ENCODE measurements at places on chromosomes 1 and 21.

DNA sequence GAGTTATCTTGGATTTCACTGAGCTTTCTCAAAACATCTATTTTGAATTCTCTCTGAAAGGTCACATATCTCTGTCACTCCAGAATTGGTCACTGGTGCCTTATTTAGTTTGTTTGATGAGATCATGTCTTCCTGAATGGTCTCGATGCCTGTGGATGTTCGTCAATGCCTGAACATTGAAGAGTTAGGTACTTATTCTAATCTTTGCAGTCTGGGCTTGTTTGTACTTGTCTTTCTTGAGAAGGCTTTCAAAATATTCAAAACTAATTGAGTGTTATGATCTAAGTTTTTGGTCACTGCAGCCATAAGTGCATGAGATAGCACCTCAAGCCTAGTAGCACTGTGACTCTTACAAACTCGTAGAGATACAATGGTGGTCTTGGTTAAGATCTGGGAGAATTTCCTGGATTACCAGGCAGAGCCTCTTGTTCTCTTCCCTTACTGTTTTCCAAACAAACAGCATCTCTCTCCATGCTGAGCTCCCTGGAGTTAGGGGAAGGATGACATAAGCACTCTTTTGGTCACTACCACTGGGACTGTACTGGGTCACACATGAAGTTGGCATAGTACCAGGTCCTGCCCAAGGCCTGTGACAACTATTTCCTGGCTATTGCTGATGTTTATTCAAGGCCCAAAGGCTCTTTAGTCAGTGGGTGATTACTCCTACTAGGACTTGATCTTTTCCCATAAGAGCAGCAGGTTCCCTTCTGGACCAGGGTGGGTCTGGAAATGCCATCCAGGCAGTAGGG lies 25.6 kb downstream of the SLC22A15 start:
- peak; percentile 34 for DNase-seq

GRCh38 chr1:45282351-45282750 lies 44.3 kb upstream of the HPDL start:
- DNase-seq, result no peak

DNA sequence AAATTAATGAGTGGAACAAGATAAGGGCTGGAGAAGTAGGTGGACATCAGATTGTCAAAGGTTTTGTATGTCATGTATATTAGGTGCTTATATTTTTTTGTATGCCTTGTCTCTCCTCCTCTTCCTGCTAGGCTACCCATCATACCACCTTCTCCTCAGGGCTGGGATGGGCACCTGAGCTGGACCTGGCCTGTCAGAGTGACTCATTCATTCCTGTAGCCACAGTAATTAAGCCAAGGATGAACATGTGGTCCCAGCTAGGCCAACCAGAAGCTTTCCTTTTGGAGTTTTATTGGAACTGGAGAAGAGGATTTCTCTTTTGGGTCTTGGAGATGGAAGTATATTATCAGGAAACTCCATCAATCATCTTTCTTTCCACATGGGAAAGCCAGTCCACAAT lies 21.2 kb downstream of the PTGS2 start:
- no peak for DNase-seq

DNA sequence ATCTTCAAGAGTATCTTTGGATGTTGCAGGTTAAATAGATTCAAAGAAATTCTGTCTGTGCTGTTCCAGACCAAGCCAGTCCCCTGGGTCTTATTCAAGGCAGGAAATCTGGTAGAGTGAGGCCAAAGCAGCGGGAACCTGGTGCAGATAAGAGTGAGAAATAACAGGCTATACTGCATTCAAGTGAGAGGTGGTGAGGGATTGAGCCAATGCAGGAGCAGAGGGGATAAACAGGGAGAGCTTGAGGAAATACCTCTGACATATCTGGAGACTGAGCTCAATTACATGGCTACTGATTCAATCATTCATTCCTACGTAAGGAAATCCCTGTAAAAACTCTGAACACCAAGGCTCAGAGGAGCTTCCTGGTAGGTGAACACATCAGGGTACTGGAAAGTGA lies 17.2 kb upstream of the PSMA5 start:
- DNase-seq, result no peak

DNA sequence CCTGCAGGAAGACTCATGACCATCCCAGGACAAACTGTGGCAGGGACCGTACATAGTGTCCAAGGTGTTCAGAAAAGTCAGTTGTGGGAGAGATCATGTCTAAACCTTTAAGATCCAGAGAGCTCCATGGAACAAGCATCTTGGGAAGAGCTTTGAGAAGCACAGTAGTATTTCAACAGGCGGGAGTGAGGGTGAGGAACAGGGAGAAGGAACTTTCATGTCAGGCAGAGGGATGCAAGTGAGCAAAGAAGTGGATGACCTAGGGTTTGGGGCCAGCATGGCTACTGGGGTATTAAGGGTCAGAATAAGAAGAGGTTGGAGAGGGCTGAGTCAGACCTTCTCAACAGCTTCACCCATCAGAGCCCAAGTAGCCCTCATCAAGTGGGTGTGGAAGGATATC lies 147.9 kb upstream of the ETV3 start:
- no peak for DNase-seq

GRCh38 chr1:11531943-11532342 lies 53.0 kb downstream of the DISP3 start:
- DNase-seq, result no peak

- DNase-seq, result no peak
Observed at GRCh38 chr1:29963946-29964345, 727.6 kb downstream of the PTPRU start.

DNA sequence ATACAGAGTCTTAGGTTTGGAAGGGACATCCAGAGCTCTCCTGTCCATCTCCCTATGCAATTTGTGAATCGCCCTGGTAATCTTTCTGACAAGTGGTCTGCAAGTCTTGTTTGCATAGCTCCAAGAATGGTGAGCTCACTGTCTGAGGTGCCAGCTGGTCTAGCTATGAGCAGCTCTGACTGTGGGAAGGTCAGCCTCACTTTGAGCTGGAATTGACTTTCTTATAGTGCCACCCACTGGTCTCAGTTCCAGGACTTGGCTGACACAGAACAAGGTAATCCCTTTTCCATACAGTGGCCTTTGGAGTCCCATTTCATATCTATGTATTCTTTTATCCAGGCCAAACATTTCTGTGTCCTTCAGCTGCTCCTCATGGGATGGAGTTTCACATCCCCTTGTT lies 95.6 kb upstream of the C8B start:
- DNase-seq, result no peak

DNA sequence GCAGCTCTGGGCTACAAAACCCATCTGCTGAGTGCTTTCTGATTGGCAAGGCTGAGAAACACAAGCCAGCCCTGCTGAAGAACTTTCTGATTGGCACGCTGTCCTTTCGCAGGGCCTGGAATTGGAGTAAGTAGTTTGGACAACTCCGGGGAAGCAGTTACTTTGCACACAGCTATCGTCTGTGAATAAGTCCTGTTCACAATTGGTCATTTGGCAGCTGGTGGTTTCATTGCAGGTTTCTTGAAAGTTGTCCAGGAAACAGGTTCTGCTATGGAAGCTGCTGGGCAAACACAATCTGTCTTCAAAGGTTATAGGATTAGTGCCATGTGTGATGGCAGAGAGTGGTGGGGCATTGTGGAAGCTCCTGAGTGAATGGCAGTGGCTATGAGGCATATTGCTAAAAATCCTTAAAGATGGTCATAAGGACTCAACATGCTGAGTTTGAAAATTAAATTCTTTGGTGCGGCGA lies at the start of gene KRTAP27-1:
Gene KRTAP27-1, minus strand, starts transcription at position 419 of the 469 bp plus-strand sequence. Its CDS starts 26 bp downstream, at position 393.
- no peak for DNase-seq

GRCh38 chr1:197915862-197916499 lies 1.2 kb upstream of the LHX9 start:
- DNase-seq, result peak; percentile 65

DNA sequence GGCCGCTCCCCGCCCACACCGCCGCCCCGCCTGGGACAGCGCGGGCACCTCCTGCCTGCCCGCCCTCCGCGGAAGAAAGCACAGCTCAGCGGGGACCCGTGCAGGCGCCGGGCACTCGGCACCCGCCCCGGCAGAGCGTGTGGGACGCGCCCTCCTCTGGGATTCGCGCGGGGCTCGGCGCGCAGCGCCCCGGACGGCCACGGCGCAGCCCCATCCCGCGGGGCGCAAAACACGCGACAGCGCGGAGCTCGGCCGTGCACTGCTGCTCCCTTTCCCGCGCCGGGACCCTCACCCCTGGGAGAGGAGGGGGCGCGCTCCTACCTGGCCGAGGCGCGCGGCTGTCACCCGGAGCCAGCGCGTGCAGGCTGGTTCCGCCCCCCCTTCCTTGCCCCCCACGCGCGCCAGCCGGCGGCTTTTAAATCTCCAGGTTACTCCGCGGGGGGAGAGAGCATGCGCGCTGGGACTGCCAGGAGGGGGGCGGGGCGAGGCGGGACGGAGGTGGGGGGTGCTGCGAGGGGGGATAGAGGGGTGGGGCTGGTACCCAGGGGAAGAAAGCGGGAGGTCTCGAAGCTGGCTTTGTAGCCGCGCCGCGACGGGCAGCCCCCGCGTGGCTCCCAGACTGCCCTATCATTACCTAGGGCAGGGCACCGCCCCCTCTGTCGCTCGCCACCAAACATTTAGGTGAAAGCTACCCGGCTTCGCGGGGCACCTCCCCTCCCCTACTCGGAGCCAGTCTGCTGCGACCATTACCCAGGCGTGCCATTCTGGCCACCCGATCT lies at the start of gene SLC45A3:
Gene SLC45A3, minus strand, starts transcription at position 437 of the 779 bp plus-strand sequence. CDS start 15,853 bp downstream, outside the sequence.
- DNase-seq, result peak; percentile 52

GRCh38 chr1:145960468-145961108 lies 2.8 kb upstream of the LIX1L start:
- DNase-seq, result peak; percentile 71

- DNase-seq, result no peak
Observed at GRCh38 chr1:205981257-205981656, 21.9 kb downstream of the RAB7B start.

DNA sequence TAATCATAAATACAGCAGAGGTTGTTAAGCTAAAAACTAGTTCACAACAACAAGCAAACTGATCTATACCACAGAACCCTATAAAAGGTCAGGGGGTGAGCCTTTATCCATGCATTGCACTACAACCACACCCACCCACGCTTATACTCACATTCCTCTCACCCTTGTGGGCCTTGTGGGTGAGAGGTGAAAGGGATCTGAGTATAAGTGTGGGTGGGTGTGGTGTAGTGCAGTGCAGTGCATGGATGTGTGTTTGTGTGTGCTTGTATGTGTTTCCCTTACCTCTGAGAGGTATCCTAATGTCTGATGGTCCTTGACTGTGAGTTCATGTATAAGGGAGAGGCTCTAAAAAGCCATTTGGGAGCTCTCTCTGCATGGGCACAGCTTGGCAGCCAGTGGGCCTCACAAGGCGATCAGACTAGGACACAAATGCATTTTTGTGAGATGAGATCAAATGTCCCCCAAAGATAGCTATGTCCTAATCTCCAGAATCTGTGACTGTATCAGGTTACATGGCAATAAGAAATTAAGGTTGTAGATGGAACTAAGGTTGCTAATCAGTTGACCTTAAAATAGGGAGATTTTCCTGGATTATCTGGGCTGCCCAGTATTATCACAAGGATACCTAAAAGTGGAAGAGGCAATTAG lies 95.5 kb upstream of the DPT start:
- DNase-seq, result no peak

DNA sequence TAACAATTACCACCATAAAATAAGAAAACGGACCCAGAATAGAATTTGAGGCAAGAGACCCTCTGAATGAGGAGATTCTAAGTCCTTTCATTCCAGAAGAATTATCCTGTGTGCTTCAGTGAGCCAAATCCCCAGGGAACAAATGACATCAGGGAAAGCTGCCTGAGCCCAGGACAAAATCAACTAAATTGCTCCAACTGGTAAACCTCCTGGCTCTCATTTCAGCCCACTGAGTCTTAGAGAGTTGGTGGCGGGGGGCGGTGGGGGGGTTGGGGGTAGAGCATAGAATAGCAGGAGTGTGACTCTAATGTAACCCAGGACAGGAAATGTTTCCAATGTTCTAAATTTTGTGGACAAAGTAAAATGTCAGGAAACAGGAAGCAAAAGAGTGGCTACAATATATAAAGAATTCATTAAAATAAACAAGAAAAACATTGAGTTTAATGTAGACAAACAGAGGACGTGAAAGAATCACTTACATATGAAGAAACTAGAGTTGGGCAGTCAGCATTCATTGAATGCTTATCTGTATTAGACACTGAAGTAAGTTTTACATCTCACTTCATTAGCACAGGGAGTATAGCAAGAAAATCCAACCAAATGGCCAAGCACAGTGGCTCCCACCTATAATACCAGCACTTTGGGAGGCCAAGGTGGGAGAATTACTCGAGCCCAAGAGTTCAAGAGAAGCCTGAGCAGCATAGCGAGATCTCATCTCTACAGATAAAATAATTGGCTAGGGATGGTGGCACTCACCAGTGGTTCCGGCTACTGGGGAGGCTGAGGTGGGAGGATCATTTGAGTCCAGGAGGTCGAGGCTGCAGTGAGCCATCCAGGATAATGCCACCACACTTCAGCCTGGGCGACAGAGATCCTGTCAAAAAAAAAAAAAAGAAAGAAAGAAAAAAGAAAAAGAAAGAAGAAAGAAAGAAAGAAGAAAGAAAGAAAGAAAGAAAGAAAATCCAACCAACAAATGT lies 75.1 kb downstream of the DHRS3 start:
- DNase-seq, result no peak

DNA sequence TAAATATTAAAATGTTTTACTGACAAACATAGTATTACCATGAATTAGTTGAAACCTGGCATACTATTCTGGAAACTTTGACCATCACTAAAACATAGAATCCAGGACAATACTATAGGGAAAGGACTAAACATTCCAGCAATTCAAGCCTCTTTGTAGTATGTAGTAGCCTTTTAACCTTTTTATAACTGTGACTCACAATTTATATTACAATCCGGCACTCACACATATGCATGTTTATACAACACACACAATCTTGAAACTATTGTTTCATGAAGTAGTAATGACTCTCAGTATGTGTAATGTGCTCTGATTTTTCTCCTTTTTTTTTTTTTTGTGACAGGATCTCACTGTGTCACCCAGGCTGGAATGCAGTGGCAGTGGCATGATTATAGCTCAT lies 64.3 kb downstream of the ANKRD13C start:
- no peak for DNase-seq

- DNase-seq, result peak; percentile 16
Observed at GRCh38 chr1:39508857-39509305, 17.4 kb downstream of the BMP8A start.

GRCh38 chr1:183470961-183471742 lies 1.1 kb upstream of the SMG7 start:
- DNase-seq, result peak; percentile 86

DNA sequence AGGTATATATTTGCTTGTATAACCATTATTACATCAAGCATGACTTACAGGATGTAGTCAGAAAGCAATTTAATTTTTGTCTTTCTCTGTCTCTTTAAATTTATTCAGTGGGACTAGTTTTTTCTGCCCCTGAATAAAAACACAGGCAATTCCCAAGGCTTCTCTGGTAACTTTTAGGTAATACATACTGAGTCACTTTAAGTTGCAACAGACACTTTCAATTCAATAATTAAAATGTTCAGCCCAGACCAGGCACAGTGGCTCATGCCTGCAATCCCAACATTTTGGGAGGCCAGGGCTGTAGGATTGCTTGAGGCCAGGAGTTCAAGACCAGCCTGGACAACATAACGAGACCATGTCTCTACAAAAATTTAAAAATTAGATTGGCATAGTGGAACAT lies 12.3 kb downstream of the SLC44A3 start:
- DNase-seq, result no peak

- no peak for DNase-seq
Observed at GRCh38 chr1:156840186-156840897, 18.6 kb downstream of the INSRR start.

GRCh38 chr1:242703467-242703866 lies 179.0 kb upstream of the PLD5 start:
- no peak for DNase-seq

GRCh38 chr1:167088746-167089417 lies 1.3 kb downstream of the GPA33 start:
- no peak for DNase-seq

GRCh38 chr1:155166471-155167165 lies 6.5 kb downstream of the KRTCAP2 start:
- DNase-seq, result peak; percentile 23
